Suprapubic skin (tissue), 4 donors: ENCODE measurements at places on chromosomes 7 and 10. TPM values are rescaled to one million over a fixed set of nuclear protein-coding genes. Genes with fewer than 3 reads are reported as not detected.

- no peak for DNase-seq
Observed at GRCh38 chr7:90236721-90237289, 8.2 kb upstream of the CFAP69 start.

DNA sequence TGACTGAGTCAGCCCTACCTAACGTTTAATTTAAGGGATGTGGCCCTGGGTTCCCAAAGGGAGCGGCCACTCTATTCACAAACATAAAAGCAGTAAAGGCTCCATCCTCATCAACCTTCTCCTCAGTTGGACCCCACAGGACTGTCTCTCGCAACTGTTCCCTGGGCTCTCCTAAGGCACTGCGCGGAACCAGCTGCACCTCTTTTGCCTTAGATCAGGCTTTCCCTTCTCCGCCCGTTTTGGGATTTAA is 689 bp upstream of the GTPBP4 start:
- no peak for DNase-seq

DNA sequence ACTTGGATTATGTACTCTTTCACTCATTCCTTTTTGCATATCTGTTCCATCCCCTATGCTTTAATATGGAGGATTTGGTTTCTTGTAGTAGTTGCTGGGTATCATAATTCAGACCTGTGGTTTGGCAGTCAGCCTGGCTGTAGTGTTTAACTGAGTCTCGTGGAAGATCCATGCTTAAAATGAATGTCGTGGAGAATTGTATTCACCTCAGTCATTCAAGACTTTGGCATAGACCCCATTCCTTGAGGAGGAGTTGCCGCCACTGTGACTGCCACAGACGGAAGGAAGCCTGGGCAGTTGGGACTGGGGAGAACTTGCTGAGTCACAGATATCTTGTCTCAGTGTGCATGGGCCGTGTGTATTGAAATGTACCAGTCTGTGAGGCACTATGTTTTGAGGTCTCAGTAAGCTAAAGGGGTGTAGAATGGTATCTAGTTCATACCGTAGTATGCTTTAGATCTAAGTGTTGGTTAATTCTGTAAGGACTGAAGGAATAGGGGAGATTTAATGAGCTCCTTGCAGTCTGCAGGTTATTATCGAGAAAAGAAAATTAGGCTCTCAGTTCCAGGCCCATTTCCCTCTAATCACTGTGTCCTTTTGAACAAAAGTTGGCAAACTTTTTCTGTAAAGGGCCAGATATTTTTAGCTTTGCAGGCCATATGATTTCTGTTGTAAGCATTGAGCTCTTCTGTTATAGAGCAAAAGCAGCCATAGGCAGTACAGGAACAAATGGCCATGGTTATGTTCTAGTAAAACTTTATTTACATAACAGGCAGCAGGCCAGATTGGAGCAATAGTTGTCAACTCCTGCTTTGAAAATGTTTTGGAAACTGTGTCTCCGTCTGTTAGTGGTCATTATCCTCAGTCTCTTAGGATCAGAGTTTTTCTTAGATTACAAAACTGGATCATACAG is 76.8 kb downstream of the TPST1 start:
- DNase-seq: no peak

Gene ACHE
- total RNA-seq: 0.30 TPM

GRCh38 chr7:141301544-141301943 is 227.7 kb downstream of the TMEM178B start:
- DNase-seq: no peak

Gene NEURL1
- total RNA-seq: not detected

DNA sequence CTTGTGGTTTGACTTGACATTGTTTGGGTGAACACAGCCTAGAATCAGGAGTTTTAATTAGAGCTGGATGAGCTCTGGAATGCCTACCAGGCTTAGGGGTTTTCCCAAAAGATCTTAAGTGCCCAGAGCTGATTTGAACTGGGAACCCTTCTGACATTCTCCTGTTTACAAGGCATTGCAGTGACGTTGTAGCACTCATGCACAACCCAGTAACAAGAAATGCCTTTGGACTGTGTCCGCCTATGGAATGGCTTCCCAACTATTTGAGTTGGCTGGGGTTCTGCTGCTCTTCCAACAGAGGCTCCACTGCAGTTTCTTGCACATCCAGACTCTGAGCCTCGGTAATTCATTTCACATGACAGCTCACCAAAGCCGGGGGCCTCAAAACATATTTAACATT is 76.7 kb upstream of the MKX start:
- no peak for DNase-seq

Gene EVX1
- total RNA-seq: not detected

GRCh38 chr10:28492116-28492920 is 40.6 kb upstream of the WAC start:
- no peak for DNase-seq

GRCh38 chr7:14888962-14889361 is 13.6 kb downstream of the DGKB start:
- DNase-seq: no peak

- DNase-seq: no peak
Observed at GRCh38 chr10:13922586-13922985, 335.8 kb downstream of the PRPF18 start.

- no peak for DNase-seq
Observed at GRCh38 chr7:123126171-123126570, 73.6 kb downstream of the SLC13A1 start.

DNA sequence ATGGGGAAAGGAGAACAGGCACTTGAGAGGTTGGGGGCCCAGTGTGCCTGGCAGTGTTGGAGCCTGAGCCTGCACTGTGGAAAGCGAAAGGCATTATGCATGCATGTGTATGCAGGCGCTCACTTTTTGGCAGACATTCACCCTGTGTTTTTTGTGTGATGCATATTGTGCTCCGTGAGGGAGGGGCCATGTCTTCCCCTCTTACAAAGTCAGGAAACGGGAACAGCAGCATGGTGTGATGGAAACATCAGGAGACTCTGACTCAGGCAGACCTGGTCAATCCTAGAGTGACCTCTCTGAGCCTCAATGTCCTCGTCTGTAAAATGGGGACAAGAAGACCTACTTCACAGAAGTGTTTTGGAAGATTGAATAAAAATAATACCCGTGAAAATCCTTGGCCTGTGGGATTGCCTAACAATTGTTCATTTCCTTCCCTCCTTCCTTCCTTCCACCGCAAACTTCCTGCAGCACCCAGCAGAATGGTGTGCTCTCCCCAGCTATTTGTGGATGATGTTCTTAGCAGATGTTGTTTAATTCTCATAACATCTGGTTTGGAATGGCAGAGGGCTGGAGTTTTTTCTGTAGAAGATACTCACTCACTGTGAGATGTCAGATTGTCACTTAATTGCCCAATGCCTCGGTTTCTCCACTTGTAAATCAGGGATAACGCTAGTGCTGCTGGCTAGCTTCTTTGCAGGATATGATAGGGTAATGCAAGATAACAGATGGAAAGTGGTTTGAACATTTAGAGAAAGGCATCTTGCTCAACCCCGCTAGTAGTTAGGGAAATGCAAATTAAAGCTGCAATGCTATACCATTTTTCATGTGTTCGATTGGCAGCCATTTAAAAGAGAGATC is 39.8 kb downstream of the CDH23 start:
- DNase-seq: no peak

- no peak for DNase-seq
Observed at GRCh38 chr7:63065684-63066083, 933.0 kb upstream of the ZNF722 start.

Gene RNF133
- total RNA-seq: 0.72 TPM

DNA sequence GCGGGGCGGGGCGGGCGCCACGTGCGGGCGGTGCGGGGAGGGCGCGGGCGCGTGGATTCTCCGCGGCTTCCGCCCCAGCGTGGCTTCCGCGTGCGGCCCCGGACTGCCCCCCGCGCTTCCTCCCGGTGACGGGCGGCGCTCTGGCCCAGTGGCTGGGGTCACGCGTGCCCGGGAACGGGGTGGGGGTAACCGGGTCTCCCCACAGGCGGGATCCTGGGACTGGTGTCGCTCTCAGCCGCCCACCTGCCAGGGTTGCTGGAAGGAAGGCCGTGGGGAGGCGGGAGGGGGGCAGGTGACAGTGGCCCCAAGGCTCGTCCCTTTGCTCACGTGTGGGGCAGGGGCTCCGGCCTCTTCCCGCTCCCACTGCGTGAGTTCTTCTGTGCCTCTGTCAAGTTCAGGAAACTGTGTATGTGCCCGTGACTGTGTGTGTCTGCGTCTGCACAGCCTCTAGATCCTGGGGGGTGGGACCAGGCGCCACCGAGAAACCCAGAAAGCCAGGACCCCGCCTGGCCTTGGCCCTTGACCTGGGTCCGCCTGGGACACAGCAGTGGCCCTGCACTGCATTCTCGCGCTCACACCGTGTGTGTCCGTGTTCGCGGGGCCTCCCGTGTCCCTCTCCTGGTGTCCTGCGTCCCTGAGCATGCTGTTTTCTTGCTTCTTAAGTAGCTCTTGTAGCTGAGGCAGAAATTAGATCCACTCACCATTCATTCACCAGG is 919 bp downstream of the MAFK start:
- peak; percentile 83 for DNase-seq
